ENCODE measurements at places on chromosomes 5 and 9. TPM values are rescaled to one million over a fixed set of nuclear protein-coding genes. Genes with fewer than 3 reads are reported as not detected.

PHYHD1 gene
- not detected for total RNA-seq

PHF24 gene
- not detected for total RNA-seq

FRMPD1 gene
- not detected for total RNA-seq

RBM27 gene
- total RNA-seq, result 33.0 TPM

MYOT gene
- not detected for total RNA-seq

SHISAL2B gene
- not detected for total RNA-seq

FOXD4L5 gene
- 0.17 TPM for total RNA-seq

UTP15 gene
- 57.4 TPM for total RNA-seq

PITX1 gene
- 0.15 TPM for total RNA-seq

PCDHGB1 gene
- not detected for total RNA-seq

IFNA2 gene
- not detected for total RNA-seq

MYMK gene
- total RNA-seq, result not detected

NUTM2G gene
- not detected for total RNA-seq

ORM2 gene
- not detected for total RNA-seq

DRD1 gene
- total RNA-seq, result not detected
